NCI-H748 treated with DMSO at 0.1 percent for 48 hours (cell line): ENCODE measurements at places on chromosomes 1 and 21.

DNA sequence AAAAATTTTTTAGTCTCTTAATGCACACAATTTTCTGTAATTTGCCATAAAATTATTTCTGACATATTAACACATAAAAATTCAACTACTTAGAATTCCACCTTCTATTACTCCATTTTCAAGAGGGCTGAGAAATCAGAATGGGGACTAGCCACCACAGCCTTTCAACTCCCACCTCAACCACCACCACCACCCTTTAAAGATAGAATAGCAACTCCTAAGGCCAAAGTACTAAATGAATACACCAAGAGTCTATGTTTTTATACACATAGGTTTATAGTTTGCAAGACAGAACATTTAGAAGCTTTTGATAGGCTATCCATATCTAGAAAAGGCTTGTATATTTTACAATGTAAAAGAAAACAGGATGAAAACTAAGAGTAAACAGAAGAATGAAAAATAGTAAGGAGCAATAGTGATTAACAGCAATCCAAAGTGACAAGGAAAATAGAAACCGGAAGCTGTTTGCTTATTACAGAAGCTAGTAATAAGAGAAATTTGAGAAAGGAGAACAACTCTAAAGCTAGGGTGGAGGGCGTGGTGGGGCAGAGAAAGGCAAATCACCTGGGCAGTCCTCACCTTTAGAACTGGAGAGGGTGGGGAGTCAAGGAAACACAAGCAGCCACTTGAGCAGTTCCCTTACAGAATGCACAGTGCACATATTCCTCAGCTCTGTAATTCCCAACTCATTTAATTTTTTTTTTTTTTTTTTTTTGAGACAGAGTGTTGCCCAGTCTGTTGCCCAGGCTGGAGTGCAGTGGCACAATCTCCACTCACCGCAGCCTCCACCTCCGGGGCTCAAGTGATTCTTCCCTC is 27.7 kb downstream of the EPS15 start:
- peak; percentile 17 for DNase-seq

GRCh38 chr1:228288536-228289238 is 80.8 kb downstream of the OBSCN start:
- no peak for DNase-seq

DNA sequence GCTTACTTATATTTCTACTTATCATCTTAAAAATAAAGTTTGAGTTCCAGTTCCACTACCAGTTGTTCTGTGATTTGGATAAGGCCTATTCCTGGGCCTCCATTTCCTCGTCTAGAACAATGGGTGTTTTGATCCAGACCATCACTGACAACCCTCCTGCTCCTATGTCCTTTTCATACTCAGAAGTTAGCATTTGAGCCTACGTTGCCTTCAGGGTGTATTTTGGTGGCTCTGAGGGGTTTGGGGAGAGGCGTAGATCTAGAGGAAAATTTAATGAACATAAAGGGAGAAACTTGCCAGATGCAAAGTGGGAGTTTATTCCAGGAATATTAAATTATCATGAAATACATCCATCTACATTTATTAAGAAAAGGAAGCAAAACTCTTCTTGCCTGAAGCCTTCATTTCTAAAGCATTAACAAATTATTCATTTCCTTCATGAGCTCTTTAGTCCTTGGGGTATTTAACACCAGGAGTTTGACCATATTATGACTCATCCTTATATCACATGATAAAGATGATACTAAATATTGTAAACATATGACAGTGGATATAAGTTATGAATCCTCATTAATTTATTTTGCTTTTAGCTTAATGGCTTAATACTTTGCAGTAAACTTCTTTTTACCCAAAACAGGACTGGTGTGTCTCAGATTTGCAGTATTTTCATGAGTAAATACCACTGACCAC is 47.2 kb upstream of the SYT14 start:
- no peak for DNase-seq

DNA sequence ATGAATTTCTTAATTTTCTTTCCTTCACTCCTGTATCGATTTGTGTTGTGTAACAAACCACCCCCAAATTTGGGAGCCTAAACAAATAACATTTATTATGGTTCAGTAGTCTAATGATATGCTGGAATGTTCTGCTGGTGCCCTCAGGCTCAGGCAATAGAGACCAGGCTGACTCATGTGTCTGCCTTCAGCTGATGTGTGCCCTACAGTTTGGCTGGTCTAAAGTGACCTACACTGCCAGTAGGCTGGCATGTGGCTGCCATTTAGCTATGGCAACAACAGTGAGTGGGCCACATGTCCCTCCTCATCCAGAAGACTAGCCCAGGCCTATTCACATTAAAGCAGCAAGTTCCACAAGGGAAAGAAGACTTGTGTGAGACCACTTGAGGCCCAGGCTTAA is 115.8 kb downstream of the PTPRC start:
- no peak for DNase-seq

GRCh38 chr1:226181996-226182714 is 4.4 kb downstream of the ACBD3 start:
- no peak for DNase-seq
